Right atrium auricular region (tissue), 2 donors: ENCODE measurements at places on chromosomes 3 and 15. TPM values are rescaled to one million over a fixed set of nuclear protein-coding genes. Genes with fewer than 3 reads are reported as not detected.
A peak's percentile ranks its signal among the peaks of the same experiment; 100 is the strongest.

Gene DNAJC13
- 17.6 TPM for total RNA-seq

Gene COLQ
- 24.3 TPM for total RNA-seq

GRCh38 chr3:189148081-189148507, 23.7 kb upstream of the TPRG1 start:
- no peak overlapping the region for H3K27ac ChIP-seq
- no peaks in the 10 kb centered on the region for H3K27me3 ChIP-seq
- H3K36me3 ChIP-seq, result no peaks in the 10 kb centered on the region
- H3K4me1 ChIP-seq, result peaks cover 5% of the 10 kb centered on the region

DNA sequence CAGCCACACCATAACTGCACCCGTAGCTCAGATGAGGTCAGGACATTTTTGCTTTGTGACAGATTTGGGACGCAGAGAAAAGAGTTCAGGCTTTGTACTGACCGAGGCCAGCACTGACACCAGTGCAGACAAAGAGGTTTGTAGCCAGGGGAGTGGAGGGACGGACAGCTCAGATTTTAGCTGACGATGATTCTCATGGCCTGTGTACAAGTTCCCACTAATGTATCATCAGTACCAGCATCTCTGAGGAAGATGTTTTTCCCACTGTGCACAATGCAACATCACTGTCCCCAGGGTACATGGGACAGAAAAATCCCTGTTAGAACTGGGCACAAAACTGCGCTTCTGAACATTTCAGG, 112.7 kb downstream of the SLCO3A1 start:
- H3K27ac ChIP-seq, result peak overlapping the region; percentile 54
- no peak overlapping the region for H3K4me3 ChIP-seq
- no peaks in the 10 kb centered on the region for H3K36me3 ChIP-seq
- H3K4me1 ChIP-seq, result no peaks in the 10 kb centered on the region
